ENCODE measurements at places on chromosomes 5 and 9.

DNA sequence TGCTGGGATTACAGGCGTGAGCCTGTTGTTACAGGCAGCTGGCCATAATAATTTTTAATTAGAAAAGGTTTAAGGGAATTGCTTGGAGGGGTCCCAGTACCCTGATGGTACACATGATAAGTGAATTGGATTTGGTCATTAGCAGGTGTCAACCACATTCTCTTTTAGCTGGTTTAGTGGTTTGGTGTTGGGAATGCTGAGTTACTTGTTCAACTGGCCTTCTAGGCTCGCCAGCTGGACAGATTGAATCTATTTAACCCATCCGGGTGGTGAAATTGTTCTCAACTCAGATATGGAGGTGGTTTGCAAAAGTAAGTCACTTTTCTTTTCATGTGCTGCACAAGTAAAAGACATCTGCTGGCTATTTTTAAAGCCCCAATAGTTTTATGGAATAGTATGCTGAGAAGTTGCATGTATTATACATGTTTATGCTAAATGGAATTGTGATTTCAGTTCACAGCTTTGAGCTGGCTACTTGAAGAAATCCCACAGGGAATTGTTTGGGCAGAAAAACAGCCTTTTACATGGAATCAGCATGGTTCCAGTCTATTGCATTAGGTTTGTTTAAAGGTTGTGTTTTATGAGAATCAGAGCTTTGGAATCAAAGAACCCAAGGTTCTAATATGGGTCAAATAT lies 149.8 kb upstream of the SLC28A3 start:
- DNase-seq = no peak

DNA sequence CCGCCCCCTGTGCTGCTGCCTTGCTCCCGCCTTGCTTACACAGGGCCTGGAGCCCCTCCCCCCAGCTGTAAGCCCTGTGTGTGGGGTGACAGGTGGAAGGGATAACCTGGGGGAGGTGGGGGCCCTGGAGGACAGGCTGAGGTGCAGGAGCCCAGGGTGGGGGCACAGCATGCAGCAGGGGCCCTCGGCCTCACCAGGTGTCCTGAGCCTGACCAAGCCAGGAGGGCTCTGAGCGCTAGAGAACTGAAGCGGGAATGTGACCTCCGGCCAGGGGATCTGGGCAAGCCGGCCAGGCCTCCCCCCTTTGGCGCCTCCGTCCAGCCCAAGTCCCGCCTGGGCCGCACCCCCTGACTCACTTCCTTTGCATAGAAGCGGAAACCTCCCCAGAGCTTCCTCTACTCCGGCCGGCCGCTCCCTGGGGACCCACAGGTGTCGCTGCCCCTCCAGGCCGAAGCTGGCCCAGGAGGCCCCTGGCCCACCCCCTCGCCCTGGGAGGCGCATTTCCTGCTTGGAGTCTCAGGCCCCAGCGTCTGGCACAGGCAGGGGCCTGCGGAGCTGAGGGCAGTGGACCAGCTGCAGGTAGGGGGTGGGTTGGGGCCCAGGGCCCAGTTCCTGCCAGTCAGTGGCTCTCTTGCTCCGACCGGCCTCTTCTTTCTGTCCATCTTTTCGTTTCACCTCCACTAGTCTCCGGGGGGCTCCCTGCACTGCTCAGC lies at the start of gene TOR4A:
Gene TOR4A (plus strand): TSS at position 398 of the 713 bp plus-strand sequence. CDS start 964 bp downstream, outside the sequence.
- DNase-seq = no peak

- no peak for DNase-seq
Observed at GRCh38 chr5:137995077-137995748, 37.7 kb downstream of the FAM13B start.

DNA sequence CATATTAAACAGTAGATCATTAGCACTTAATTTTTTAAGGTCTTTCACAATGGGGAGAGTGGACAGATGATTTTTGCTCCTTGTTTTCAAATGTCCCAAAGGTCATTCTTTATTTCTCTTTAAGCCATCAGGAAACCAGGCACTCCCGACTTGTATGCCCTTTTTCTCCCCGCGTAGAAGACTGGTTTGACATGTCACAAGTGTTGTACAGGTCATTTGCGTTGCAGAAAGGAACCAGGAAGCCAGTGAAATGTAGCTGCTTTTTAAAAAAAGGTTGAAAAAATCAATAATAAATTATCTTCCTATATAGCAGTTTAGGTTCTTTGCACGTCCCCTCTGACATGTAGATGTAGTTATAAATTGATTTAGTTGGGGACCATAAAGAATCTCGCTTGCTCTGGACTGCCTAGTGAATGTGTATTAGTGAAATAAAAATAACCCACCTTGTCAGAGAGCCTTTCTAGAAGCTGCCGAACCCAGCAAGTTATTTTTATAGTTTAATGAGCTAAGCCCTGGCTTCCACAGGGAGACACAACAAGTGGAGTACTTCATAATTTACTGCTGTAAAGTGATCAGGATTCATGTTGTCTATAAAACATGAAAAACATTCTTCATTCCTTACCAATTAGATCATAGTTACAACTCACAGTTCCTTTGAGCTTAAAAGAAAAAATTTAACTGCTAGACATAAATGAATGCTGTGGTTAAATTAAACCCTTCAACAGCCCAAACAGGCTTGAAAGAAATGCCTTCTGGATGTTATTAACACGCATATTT lies 404.6 kb downstream of the CSNK1G3 start:
- no peak for DNase-seq

- DNase-seq = no peak
Observed at GRCh38 chr9:98927724-98928123, 16.0 kb upstream of the COL15A1 start.

- no peak for DNase-seq
Observed at GRCh38 chr5:111735583-111736270, 21.3 kb downstream of the NREP start.

- no peak for DNase-seq
Observed at GRCh38 chr9:14730461-14730898, 7.9 kb upstream of the CER1 start.

GRCh38 chr5:112974901-112975300 lies 1.7 kb upstream of the DCP2 start:
- DNase-seq = no peak

DNA sequence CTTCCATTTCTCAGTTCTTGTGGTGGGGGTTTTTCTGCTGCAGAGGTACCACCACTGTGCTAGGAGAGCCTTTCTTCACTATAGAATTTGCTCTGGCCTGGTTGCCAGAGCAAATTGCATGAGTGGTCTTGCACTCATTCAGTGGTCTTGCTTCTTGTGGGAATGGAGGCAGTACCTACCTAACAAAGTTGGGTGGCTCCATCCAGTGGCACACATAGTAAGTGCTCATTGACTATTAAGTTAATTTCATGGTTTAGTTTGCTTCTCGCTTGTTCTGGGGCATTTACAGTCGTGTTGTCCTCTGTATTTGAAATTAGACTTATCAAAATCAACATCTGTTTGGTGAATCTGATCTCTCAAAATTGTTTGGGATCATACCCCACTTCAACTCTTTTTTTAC lies 23.0 kb downstream of the SLC28A3 start:
- DNase-seq = no peak

- no peak for DNase-seq
Observed at GRCh38 chr5:80654054-80654390, 430 bp upstream of the MSH3 start.

- no peak for DNase-seq
Observed at GRCh38 chr9:123957731-123958130, 27.8 kb upstream of the DENND1A start.

DNA sequence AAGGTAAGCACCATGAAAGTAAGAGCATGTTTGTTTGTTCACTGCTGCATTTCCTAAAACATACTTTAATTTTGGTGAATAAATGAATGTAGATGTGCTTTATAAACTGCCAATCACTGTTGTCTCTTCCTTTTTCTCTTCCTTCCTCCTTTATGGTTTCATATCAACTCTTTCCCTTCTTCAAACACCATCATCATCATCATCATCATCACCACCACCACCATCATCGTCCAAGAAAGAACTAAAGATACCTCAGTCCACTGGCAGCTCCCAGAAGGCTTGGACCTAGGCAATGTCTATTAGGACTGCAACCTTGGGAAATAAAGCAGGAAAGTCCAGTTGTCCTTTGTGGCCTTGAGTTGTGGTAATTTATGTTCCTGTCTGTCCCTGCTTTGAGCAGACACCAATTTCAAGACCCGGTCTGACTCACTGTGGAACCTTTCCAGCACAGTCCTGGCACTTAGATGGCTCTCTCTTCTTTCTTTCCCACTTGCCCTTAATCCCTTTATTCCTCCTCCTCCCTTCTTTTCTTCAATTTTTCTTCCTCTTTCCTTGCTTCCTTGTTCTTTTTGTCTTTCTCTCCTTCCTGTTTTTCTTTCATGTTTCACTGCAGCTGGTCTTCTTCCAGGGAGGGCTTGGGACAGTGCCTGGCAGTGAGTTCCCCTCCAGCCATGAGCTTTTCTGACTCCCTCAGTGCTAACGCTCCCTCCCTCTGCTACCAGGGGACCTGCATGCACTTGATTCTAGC lies 99.3 kb downstream of the ANGPTL2 start:
- DNase-seq = no peak

GRCh38 chr5:67805666-67806348 lies 409.7 kb upstream of the PIK3R1 start:
- DNase-seq = no peak

- peak; percentile 86 for DNase-seq
Observed at GRCh38 chr9:14314424-14314928, 535 bp upstream of the NFIB start.

GRCh38 chr9:87157366-87158031 lies 210.2 kb upstream of the GAS1 start:
- no peak for DNase-seq

- DNase-seq = peak; percentile 71
Observed at GRCh38 chr9:6054280-6055099, 39.1 kb upstream of the RANBP6 start.

DNA sequence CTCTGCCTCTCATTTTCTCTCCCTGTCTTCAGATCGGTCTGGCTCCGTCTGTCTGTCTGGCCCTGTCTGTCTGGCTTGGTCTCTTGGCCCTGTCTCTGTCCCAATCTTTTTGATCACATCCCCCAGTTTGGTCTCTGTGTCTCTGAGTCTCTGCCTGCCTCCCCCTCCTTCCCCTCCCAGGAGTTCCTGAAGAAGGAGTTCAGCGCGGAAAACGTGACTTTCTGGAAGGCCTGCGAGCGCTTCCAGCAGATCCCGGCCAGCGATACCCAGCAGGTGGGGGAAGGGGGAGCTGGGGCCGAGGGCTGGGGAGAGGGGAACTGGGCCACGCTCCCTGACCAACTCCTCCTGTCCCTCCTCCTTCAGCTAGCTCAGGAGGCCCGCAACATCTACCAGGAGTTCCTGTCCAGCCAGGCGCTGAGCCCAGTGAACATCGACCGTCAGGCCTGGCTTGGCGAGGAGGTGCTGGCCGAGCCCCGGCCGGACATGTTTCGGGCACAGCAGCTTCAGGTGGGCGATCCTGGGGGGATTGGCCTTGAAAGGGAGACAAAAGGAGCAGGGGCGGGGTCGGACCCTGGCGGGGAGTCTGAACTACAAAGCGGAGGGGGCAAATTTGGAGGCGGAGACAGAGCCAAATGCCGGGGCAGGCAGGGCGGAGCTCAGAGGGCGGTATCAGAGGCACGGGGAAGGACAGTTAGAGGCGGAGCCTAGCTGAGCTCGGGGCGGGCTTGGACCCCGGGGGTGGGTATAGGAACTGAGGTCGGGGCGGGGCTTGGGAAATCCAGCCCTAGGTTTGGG lies 9.0 kb downstream of the RGS14 start:
- no peak for DNase-seq

GRCh38 chr9:129682381-129682780 lies 16.9 kb downstream of the PRRX2 start:
- DNase-seq = no peak

DNA sequence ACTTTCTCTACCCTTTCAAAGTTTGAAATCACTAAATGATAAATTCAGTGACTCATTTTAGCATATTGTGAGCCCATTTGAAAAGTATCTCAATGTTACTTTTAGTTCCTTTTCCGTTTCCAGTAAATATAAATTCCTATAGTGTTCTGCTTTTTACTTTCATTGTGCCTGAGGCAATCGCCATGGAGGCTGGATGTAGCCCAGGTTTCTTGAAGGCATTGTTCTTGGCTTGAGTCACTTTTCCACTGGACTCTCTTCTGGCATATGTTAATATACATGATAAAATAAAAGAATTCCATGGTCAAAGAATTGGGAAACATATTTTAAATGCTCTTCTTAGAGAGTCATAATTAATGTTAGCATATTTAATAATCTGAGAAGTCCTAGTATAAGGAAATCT lies 327.0 kb downstream of the IZUMO3 start:
- no peak for DNase-seq

- DNase-seq = no peak
Observed at GRCh38 chr5:32916648-32917047, 205.5 kb downstream of the NPR3 start.

DNA sequence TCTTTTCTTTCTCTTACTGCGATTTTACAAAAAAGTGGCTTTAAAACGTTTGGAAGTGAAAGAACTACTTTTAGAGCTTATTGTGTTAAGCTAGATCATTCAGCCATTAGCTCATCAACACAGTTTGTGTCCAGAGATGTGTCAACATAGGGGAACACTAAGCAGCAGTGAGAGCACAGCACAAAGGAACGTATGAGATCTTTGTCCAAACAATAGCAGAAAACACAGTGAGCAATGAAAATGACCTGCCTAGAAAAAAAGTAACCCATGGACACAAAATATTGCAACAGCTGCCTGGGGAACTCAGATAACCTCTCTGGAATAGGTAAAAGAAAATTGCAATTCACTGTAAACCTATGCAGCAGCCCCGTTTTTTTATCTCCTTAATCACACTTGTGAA lies 372.5 kb downstream of the ARHGEF28 start:
- DNase-seq = peak; percentile 44

GRCh38 chr9:71752352-71752751 lies 16.0 kb downstream of the CEMIP2 start:
- DNase-seq = no peak

DNA sequence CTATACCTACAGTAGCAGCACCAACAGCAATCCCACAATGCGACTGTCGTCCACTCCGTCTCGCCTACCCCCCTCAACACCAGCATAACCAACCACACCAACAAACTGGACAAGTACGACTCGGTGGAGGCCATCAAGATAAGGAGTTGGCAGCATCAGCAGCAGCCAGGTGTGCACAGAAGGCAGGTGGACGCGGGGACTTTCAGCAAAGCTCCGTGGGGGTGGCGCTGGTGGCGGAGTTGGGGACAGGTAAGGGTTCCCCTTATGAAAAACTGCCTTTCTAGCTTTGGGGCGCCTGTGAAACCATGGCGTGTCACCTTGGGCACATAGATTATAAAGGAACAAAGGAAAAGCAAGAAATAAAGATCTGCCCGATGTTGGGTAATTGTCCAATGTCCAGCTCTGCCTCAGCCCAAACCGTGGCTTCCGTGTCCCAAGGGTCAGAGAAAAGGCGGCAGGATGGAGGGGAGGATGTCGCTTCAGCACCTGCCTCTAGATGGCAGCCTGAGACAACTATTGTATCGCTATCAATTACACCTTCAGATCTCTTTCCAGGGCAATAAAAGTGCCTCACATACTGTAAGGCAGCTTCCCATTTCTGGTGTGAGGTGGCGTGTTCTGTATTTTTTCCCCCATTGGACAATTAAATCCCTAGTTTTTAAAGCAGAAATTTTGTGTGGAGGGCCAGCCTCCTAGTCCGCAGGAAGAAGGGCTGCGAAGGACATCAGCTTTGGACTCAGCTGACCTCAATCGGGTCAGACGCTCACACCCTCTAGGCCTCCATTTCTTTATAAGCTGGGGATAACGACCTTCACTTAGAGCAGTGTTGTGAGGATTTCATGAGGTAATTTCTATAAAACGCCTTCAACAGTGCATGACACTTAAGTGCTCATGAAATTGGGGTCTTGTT lies 58.8 kb downstream of the MTRR start:
- DNase-seq = peak; percentile 36

Measured in COR-L47 (cell line).